Gastroesophageal sphincter (tissue), 4 donors: ENCODE measurements at places on chromosomes 3 and 15. TPM values are rescaled to one million over a fixed set of nuclear protein-coding genes. Genes with fewer than 3 reads are reported as not detected.

The DISP2 gene
- total RNA-seq: 0.16 TPM

The MYRIP gene
- 6.3 TPM for total RNA-seq

- ATAC-seq: no peak
These were observed 90.5 kb upstream of the PLCL2 start for GRCh38 chr3:16794257-16794656.

DNA sequence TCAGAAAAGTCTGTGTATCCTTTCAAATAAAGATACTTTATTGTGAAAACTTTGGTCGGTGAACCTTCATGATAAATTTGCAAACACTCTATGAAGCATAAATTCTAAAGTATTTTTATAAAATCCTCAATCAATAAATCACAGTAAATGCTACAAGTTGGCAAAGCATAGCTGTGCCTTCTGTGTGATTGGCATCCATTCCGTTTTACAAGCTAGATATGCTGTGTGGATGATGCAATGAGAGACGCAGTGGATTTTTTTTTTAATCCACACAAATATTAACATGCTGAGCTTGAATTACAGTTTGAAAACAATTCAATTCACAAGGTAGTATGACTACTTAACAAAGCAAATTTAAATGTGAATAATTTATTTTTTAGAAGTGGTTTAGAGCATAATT lies 937.2 kb downstream of the ZPLD1 start:
- no peak for ATAC-seq

- no peak for ATAC-seq
These were observed 25.9 kb upstream of the CXCR6 start for GRCh38 chr3:45917146-45917898.
